Fibroblast of the aortic adventitia (primary cell): ENCODE measurements at places on chromosomes 11 and 22. TPM values are rescaled to one million over a fixed set of nuclear protein-coding genes. Genes with fewer than 3 reads are reported as not detected.

DNA sequence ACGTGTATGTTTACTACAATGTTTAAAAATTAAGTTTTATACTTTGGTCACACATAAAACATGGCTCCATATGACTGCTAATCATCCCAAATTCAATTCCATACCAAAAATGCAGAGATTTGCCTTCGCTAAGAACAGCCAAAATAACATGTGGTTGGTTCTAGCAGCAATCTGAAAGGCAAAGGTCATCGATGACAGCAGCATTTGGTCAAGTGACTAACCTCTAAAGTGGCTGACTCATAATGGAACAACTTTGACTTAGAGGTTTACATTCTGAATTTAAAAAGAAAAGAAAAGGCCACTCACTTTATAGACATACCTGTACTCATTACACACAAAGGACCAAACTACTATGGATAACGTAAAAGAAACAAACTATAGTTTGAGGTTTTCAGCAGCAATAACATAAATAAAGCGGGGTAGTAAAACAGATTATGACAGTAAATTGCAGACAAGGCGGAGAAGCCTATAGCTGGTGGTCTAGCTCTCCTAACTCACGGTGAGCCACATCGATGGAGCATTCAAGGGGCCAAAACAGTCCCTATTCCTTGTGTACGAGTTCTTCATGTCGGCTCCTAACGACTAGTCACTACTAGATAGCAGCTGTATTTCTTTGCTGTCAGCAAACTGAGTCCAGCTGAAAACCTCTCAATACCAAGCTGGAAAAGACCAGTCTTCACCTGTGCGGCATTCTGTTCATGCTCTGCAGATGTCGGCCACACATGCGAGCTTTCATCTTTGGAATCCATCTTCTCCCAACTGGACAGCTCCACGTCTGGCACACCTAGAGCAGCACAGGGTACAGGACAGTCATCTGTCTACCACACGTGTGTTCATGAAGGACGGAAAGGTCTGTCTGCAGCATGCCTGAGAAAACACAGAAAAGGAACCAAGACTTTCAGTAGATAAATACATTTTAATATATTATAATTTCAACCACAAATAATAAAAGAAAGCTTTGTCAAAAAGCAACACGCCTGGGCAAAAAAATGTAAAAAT, 42.1 kb downstream of the PRDM10 start:
- peak; percentile 85 for DNase-seq

GRCh38 chr11:73963861-73964260, 13.0 kb downstream of the DNAJB13 start:
- no peak for DNase-seq

DNA sequence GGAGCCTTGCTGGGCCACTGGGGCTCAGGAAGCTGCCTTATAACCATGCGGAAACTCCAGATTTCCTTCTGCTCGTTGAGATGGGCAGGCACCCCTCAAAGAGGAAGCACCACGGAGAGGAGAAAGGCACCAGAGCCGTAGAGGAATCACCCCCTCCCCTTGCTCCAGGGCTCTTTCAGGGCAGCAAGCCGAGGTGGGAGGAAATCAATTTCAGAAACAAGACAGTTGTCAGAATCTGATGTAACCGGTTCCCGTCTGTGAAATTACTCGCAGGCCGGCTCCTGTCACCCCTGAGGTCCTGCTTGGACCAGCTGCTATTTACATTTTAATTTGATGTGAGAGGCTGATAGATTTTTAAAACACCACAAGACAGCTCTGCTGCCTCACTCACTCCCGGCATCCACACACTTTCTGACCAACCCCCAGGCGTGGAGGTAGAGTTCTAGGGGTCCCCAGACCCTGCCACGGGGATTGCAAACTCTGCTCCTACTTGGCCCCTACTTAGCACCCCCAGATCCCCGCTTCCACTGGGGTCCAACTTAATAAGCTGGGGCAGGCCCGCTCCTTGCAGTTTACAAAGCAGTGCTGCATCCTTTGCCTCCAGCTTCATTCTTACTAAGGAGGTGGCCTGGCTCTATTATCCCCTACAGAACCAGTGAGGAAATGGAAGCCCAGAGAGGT, 162.5 kb downstream of the CEP164 start:
- no peak for DNase-seq

GRCh38 chr11:1829039-1829820, 5.6 kb upstream of the SYT8 start:
- DNase-seq, result peak; percentile 35

Gene HMOX1
- 59.2 and 170 TPM in 2 replicates for total RNA-seq

- peak; percentile 92 for DNase-seq
Observed at GRCh38 chr11:69636512-69637197, 4.3 kb upstream of the CCND1 start.

DNA sequence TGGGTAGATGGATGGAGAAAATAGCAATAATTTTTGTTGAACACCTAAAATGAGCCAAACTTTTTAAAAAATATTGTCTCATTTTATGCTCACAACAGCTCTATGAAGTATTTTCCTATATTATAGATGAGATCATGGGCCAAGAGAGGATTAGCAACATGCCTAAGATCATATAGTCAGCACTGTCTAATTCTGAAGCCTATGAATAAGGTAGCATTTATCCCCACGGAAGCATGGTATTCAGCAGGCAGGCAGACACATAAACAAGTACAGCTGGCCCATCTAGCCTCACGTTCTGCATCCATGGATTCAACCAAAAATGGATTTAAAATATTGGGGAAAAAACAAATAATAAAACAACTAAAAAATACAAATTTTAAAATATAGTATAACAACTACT, 21.9 kb upstream of the RAB30 start:
- no peak for DNase-seq

DNA sequence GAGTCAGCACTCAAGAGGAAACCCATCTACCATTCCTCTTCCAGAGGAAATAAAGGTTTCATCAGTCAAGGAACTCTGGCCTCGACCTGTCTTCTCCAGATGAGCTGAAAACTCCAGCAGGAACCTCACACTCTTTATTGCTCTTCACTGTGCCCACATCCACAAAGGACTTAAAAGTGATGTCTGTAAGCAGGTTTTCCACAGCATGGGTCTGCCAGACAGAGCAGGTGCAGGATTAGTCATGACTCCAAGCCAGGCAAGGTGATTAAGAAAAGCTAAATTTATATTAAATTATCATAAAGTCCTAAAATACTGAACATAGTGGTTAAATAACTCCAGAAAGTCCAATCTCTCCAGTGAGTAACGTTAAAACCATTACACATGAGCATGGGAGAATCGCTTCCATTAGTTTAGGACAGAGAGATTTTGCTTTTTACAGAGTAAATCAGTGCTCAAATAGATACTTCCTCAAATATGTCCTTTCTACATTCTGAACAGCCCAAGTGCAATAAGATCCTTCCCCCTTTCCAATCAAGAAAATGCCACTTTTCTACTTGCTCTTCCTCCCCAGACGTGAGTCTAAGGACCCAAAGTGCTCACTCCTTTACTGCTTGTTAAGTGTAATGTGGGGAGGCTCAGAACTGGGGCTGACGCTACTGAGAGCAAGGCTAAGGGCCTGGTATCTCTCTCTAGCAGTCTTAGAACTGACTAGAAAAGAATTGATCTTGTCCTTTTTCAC, 10.7 kb upstream of the CKAP5 start:
- no peak for DNase-seq

GRCh38 chr11:1118755-1119603, 38.8 kb upstream of the MUC5AC start:
- no peak for DNase-seq

DNA sequence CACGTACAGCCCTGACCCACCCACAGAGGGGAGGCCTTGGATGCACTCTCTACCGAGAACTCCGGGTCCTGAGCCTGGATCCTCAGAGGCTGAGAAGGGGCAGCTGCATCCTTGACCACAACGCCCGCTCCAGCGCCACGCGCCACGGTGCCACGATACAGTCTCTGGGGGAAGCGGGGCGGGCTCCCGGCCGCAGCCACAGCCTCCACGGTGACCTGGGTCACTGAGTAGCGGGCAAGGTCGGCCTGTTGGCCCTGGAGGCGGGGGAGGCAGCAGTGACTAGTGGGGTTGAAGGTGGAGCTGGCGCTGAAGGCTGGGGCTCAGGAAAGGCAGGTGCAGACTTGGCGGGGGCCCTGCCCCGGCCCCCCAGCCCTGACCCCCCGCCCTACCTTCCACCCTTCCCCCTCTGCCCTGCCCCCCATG, 3.9 kb upstream of the IRF7 start:
- DNase-seq, result no peak
